ENCODE measurements at places on chromosomes 3 and 15. TPM values are rescaled to one million over a fixed set of nuclear protein-coding genes. Genes with fewer than 3 reads are reported as not detected.

SNTN gene
- total RNA-seq: not detected

RTP1 gene
- total RNA-seq: 0.11 TPM

GRCh38 chr15:63987796-63988378 lies 58.4 kb downstream of the DAPK2 start:
- DNase-seq: no peak

- DNase-seq: no peak
Observed at GRCh38 chr3:176995946-176996345, 201.3 kb downstream of the TBL1XR1 start.

GRCh38 chr3:13195374-13195773 lies 122.1 kb upstream of the IQSEC1 start:
- DNase-seq: no peak

DNA sequence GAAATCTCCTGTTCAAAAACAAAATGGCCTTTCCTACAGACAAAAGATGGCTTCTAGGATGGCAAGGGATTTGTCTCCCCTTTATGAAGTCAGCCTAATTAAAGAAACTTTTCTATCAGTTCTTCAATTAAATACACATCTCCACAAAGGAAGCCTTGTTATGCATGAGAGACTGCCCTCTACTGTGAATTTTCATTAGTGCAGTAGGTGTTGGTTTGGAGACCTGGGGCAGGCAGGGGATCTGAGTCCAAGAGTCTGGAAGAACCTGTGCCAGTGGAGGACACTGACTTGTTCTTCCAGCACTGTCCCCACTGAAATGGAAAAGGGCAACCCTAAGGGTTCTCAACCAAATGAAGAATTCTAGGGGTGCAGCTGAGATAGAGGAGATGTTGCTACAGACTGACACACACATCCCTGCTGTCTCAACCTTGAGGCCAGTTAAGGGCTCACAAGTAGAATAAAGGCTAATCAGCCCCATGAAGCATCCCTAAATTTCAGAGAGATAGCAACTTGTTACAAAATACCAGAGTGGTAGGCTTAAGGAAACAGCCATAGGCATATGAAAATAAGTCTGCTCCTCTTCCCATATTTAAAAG lies 174.0 kb upstream of the PRICKLE2 start:
- no peak for DNase-seq

DNA sequence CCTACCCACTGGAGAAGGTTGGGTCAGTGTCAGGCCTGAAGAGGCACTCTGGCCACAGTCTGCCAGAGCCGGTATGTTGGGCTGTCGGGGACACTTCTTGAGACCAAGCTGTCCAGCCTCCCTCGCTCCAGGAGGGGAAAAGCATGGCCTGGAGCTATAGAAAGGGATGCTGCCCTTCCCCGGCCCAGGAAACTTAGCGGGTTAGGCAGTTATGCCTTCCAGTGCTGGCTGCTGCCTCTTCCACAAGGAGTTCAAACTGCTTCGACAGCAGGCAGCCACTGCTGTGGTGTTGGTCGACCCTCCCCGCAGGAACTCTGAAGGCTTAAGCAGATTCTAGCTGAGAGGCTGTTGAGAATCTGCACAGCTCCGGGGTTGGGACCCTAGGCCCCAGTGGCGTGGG lies 819.4 kb downstream of the DIPK2A start:
- DNase-seq: no peak

DNA sequence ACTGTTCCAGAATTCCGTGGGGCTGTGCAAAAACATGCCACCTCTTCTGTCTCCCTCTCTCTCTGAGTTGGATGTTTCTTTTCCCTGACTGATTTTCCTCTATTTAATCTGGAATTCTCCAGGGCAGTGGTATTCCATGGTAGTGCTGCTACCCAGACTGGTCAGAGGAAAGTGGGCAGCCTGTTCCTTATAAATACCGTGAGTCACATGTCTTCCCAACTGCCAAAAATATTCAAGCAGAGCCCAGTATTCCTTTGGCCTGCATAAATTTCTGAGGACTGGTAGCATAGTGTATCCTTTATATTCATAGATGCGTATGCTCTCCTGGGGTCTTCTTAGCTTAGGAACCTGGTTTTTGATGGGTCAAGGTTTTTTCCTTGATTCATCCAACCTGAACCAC lies 40.9 kb downstream of the CEMIP start:
- no peak for DNase-seq

GRCh38 chr3:183268366-183268765 lies 15.3 kb downstream of the B3GNT5 start:
- DNase-seq: no peak

DNA sequence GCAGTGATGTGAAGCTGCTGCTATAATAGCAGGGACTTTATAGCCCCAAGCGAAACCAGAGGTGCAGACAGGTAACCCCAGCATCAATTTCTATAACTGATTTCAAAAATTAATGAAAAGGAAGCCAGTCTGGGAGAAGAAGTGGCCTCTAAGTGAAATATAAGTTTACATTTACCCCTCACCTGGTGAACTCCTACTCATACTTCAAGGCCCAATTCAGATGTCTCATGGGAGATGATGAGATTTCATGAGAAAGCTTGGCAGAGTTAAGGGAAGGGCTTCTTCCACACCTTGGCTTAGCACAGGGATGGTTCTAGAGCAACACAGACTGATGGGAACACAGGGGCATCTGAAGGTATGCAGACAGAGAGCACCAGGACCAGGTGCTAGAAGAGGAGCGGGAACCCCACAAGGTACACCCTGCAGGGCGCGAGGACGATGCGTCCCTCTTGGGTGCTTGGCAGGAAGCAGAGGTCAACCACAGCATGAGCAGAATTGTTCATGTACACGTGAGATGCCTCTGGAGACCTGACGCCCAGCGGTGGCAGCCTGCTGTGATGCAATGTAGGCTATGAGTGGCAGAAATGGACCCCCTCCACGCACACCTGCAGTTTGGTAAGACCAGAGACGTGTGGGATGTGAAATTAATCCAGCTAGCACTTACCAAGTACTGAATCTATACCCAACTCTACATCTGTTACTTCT lies 102.9 kb downstream of the SRGAP3 start:
- DNase-seq: no peak

DNA sequence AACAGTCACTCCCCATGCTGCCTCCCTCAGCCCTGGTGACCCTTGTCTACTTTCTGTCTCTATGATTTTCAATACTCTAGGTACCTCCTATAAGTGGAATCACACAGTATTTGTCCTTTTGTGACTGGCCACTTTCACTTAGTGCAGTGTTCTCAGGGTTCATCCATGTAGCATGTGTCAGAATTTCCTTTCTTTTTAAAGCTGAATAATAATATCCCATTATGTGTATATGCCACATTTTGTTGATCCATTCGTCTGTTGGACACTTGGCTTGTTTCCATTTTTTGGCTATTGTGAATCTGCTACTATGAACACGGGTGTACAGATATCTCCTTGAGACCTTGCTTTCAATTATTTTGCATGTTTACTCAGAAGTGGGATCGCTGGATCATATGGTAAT lies 34.1 kb downstream of the PML start:
- no peak for DNase-seq

DNA sequence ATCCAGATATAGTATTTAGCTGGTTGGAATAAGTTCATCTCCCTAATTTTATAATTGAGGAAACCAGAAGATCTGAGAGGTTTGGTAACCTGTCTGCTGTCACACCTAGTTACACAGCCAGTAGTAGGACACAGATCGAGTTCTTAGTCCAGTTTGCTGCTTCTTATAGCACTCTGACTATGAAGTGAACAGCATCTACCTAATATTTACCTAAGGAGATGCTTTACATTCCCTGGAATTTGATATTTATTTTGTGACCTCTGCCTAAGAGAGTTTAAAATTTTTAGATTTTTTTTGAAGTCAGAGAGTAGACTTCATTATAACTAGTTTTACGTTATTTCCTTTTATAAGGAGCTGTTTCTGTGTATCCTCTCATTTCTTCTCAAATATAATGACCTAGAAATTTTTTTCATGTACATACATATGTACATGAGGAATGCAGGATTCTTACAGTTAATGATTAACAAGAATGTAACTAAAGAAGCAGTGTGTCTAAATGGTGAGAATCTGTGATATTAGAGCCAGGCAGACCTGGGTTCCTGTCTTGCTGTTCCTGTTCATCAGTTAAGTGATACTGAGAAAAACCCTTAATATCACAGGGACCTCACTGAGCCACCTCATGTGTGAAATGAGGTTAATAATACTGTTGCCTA lies 4.3 kb downstream of the ARHGEF26 start:
- no peak for DNase-seq

DNA sequence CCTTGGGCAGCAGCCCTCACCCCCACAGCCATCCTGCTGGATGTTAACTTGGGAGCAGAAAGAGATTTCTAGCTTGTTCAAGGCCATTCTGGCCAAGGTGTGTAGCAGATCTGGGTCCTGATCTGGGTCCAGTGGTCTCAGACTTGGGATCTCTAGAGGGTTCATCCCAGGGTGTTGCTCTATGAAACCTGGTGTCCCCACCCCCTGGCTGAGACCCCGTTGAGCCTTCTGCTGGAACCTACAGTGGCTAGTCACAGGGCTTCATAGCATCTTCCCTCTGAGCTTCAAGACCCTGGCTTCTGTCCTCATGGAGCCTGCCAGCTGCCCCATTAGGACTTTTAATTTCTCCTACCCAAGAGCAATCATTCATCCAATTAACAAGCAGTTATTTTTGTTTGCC lies 64.3 kb downstream of the EPHB1 start:
- no peak for DNase-seq

DNA sequence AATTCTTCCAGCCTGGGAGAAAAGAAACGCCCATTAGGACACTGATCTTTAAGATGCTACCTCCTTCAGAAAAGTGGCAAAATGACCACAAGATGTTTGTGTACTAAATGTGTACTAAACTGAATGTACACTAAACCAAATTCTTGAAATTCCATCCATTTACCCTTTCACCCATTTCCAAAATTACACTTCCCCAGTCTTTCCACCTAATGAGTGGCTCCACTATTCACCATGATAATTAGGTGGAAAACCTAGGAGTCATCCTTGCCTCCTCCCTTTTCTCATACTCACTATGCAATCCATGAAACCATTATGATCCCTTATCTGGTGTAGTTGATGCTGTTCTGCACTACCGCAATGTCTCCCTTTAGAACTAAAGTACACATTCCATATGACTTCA lies 452.1 kb upstream of the THBS1 start:
- no peak for DNase-seq

DNA sequence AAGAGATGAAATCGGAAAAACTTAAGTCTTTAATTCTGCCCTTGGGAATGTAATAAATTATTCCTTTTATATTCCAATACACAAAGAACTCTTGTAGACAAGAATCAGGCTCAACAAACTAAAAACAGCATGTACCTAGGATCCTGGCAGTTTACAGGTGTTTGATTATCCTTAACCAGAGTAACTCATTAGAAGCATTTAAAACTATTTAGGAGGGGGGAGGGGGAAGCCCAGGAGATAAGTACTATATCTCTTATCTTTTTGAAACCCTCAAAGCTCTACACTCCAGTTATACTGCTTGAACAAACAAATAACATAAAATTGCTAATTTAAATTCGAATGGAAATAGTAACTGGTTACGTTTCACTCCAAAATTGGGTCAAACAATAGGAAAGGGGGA lies 1.9 kb downstream of the CNBP start:
- no peak for DNase-seq

GRCh38 chr3:134029734-134030378 lies at the start of gene SLCO2A1:
TSS of gene SLCO2A1 (minus strand) at chr3:134029925. CDS start at chr3:134029802, 123 bp downstream.
- peak; percentile 29 for DNase-seq

GRCh38 chr3:66439666-66440344 lies 61.0 kb downstream of the LRIG1 start:
- no peak for DNase-seq

DNA sequence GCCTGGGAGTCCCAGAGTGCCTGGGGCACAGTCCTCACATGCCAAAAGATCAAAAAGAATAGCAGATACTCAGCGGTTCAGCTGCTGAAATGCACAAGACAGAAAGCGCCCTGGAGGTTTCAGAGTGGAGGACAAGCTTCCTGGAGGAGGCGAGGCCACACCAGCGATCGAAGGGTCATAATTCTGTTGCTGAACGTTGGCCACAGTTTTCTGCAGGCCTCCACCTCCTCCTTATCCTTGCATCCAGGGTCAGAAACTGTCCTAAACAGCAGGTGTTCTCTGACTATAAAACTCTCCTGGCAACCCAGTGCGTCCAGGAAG lies 220.3 kb upstream of the LINGO1 start:
- no peak for DNase-seq

Data from heart right ventricle (tissue), 16 donors.